ENCODE measurements at places on chromosomes 2 and 18. TPM values are rescaled to one million over a fixed set of nuclear protein-coding genes. Genes with fewer than 3 reads are reported as not detected.
A peak's percentile ranks its signal among the peaks of the same experiment; 100 is the strongest.

DNA sequence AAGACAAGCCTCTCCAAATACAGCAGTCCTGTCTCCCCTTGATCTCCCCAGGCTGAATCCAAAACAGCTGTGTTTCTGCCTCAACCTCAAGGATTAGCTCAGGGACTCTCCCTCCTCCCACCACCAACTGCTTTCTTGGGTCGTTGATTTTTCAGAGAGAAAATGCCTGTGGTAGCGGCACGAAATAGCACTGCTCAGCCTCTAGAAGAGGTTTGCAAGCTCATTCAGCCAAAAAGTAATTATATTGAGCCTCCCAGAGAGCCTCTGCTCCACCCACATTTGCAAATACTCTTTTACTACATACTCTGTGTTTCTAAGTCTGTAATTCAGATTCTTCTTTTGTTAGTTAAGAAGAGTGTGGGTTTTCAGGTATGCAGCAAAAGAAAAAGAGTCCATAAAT lies 396.4 kb upstream of the TNP1 start:
- peak; percentile 8 for DNase-seq

DNA sequence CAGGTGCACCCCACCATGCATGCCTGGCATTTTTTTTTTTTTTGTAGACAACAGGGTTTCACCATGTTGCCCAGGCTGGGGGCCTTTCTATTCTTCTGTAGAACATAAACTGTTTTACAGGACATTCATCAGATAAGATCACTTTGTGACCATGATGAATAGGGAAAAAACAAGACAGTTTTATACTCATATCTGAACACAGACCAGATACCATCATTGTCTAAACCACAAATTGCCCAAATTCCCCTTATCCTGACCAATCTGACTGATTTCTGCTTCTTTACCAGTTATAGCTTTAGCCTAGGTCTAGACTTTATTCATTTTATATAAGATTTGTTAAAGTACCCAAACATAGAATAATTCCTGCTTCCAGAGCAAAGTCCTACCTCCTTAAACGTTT lies 1699.3 kb upstream of the TMEFF2 start:
- DNase-seq = no peak

DNA sequence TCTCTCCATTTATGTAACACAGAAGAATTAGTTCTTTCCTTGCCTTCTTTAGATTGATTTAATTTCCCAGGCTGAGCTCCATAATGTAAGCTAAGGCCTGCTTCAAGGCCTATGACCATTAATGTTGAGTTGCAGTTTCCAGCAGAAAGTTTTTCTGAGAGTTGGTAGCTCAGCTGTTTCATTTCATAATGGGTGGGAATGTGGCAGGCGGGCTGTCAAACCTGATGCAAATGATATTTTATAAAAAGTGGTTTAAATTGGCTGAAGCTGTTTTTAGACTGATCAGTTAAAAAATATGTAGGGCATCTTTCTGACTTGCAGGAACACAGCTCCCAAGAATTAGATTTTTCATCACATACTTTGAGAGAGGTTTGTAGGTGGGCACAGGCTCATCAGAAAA lies 40.4 kb upstream of the FSHR start:
- DNase-seq = no peak

The ATAD2B gene
- total RNA-seq = 10.9 TPM

GRCh38 chr2:29139152-29139551 lies 23.9 kb downstream of the CLIP4 start:
- DNase-seq = peak; percentile 10

DNA sequence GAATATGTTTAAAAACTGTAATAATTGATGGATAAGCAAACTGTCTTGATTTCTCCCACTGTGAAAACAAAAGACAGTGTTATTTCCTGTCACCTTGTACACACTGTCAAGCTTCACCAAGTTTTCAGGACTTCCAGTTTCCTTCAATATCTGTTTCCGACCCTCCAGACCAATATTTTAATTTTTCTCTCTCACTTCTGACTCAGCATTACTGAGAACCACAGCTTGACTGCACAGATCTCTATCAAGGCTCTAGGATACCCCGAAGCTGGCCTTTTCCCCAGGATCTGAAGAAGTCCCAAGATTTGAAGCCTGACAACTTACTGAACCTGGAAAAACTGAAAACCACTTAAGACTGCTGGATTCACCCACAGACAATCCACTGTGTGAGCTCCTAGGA lies 13.2 kb upstream of the SULT1C3 start:
- no peak for DNase-seq

DNA sequence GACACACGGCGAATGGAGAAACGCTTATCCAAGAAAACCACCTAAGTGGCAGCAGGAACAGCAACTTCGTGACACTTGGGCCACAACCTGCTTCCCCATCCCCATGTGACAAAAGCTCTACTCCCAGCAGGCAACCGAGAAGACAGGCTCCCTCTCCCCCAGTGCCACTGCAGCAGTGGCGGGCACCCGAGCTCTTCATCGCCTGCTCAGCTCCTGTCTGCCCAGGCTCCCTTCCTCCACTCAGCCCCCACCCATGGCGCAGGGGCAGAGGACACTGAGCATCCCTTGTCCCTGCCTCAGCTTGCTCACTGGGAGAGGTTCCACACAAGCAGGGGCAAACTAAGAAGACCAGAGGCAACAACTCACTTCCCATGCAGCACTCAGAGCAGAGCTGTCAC lies 22.9 kb downstream of the SLC66A2 start:
- no peak for DNase-seq

GRCh38 chr2:52396836-52397235 lies 1364.9 kb upstream of the NRXN1 start:
- no peak for DNase-seq

The ANKAR gene
- total RNA-seq = 3.4 TPM

The SAG gene
- not detected for total RNA-seq

- no peak for DNase-seq
Observed at GRCh38 chr2:210662560-210662959, 106.2 kb downstream of the CPS1 start.

GRCh38 chr2:224101820-224102630 lies 62.9 kb upstream of the SERPINE2 start:
- DNase-seq = peak; percentile 99
